Mucosa of descending colon (tissue), 3 donors: ENCODE measurements at places on chromosomes 11 and 22. TPM values are rescaled to one million over a fixed set of nuclear protein-coding genes. Genes with fewer than 3 reads are reported as not detected.

DNA sequence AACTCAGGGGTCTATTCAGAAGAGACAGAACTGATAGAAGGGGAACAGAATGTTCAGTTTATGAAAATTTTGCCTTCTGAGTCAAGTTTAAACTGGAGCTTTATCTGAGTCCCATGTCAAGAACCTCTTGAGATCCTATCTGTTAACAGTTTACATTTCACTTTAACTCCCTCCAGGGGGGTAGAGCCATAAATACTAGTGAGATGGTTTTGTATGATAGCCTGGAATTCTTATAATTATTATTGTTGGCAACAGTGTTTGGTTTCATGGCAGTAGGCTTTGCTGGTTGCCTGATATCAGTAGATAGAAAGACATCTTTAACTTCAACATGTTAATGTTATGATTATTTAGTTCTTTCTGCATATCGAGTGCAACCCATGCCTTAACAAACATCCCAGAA is 498.5 kb downstream of the INSC start:
- DNase-seq, result no peak

DNA sequence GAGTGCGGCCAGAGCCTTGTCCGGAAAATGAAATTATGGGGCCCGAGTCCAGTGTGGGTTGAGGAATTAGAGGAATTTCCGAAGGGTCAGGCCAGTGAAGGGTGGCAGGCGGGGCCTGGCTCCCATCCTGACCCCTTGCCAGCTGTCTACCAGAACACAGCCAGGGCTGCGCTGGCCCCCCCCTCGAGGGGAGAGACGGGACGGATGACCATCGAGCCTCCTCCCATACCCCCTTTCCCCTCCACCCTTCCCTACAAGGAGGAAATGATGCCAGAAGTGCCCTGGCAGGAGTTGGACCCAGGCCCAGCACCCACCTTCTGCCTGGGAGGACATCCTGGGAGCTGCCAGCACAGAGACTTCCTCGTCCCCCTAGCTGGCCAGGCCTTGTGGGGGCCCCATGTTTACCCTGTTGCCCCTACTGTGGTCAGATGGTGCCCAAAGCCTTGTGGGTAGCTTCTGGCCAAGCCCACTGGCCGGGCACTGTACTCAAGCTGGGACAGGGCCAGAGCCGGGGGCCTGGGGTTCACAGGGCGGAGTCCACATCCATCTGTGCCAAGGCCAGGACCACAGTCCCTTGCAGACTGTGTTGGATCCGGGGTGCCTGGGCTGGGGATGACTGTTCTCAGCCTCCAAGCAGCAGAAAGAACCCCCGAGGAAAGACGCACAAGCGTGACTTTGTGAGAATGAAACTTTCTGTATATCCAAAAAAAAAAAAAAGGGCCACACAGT is 20.8 kb downstream of the ARVCF start:
- DNase-seq, result no peak

The CCS gene
- total RNA-seq, result 50.7 TPM

- no peak for DNase-seq
Measured at GRCh38 chr22:22609291-22609690, 35.1 kb upstream of the GGTLC2 start.

GRCh38 chr11:14751975-14752407 is 108.4 kb downstream of the PDE3B start:
- no peak for DNase-seq
